KG1 (cell line): ENCODE measurements at places on chromosomes 16 and 17.

DNA sequence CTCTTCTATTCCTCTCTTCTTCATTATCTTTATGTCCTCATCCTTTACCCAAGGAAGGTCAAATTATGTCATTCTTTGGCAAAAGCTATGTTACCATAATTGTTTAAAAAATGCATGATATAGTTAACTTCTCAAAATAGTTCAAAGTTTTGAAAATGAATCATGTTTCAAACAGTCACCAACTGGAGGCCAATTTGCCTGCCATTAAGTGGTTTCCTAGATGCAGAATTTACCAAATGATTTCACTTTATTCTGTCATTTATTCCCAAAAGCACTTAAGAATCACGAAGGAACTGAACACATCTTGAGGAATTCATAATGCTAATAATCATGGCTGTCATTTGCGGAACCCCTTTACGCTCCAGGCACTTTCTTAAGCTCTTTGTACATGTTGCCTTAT, 190.9 kb upstream of the CDH11 start:
- no peak for DNase-seq

DNA sequence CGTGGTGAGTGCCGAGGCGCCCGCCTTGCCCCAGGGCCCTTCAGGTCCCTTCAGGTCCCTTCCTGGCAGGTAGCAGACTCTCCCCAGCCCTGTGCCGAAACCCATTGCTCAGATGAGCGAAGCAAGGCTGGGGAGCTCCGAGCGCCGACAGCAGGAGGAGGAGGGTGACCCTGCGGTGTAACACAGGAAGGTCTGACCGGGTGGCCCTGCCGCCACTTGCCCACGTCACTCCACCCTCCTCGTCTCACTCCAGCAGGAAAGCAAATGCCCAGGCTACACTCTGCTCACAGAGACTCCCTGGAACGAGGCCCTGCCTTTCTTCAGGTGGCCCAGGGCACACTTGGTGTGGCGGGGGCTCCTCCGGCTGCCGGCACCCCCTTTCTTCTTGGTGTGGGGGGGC, 57.2 kb downstream of the ACTG1 start:
- no peak for DNase-seq

GRCh38 chr17:51496378-51496777, 236.0 kb downstream of the UTP18 start:
- DNase-seq = no peak

DNA sequence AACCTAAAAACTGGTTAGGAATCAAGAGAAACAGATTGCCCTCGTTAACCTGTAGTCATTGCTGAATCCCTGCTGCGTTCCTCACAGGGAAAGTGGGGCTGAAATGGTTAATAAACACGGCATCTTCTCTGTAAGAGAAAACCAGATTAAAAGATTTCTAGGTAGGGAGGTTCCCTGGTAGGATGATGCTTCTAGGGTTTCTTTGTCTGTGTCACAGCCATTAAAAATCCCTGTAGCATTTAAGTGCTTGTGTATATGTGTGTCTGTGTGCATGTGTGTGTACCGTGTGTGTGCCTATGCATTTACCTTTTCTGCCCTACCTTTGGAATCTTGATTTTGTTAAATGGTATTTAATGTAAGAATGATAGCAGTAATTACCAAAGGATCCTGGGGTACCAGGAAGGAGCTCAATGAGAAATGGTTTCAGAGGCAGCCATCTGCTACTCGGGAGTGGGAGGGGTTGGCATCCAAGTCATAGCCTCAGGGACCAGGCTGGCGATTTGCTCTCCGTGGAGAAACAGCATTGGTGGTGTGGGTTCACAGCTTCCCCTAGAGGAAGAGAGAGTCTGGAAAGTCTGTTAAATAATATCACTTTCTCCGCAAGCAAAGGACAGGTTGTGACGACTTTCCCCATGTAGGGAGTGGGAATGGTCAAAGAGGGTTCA, 177.1 kb downstream of the HS3ST4 start:
- no peak for DNase-seq

- DNase-seq = no peak
Measured at GRCh38 chr17:18962494-18962815, 10.5 kb downstream of the SLC5A10 start.

GRCh38 chr16:50038756-50039529, 13.9 kb downstream of the CNEP1R1 start:
- DNase-seq = no peak
